ENCODE measurements at places on chromosomes 12 and 14.

DNA sequence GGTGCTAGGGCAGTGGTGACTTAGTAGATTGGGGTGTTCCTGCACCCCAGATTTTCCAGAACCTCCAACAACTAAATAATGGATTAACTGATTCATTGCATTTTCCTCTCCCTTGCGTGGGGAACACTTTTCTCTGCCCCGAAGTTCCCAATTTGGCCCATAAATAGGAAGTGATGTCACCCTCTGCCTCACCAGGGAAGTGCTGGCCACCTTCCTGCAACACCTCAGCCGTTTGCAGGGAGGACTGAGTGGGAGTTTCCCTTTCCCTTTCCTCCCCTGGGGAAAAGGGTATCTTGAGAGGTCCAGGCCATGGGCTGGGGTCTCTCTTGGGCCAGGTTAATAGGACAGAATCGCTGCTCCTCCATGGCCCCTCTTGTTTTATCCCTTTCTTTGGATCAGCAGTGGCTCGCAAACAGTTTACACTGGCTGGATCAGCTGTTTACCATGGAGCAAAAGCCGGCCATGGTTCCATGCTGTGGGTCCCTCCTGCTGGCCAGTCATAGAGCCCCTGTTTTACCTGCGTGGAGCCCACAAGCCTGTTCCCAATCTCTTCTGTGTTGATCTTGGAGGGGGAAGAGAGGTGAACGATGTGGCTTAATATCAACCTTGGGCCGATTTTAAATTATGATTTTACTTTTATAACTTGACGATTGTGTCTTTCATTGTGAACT is 91.6 kb upstream of the VRK1 start:
- no peak for DNase-seq

DNA sequence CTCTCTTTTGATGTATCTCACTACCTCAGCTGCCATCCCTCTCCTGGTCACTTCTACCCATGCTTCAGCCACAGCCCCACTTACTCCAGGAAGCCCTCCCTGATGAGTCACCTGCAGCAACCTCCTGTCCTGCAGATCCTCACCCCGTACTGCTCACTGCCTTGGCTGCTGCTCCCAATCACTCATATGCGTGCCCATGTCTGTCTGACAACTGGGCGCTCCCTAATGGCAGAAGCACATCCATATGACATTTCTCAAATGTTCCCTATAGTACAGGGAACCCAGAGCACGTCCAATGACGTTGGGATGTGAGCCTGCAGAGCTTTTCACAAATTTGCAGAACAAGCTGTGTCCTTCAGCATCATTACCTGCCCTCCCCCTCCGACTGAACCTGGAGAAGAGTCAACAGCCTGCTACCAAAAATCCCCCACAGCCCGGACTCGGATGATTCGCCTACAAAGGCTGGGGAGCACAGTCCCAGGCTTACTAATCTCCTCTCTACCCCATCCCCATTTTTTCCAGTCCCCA is 90.0 kb downstream of the SINHCAF start:
- no peak for DNase-seq

DNA sequence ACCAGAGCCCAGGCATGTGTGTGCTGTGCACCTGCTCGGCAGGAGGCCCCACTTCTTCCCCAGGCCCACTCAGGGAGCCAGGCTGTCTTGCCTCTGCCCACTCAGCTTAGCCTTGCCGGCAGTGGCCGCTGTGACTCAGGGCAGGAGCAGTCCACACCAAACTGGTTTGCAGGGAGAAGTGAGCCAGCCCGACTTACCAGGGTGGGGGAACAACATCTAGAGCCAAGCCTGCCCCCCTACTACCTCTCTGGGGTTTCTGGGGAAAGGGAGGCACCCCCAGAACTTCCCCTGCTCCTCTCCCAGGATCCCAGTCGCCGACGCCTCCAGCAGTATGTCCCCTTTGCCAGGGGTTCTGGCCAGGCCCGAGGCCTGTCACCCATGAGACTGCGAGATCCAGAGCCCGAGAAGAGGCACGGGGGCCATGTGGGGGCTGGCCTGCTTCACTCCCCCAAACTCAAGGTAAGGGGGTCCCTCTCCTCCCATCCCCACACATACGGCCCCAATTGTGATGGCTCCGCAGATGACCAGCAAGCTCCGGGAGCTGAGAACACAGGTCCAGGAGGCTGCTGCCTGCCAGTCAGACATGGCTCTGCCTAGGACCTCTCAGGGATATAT is 3.0 kb downstream of the PLEKHG6 start:
- no peak for DNase-seq

DNA sequence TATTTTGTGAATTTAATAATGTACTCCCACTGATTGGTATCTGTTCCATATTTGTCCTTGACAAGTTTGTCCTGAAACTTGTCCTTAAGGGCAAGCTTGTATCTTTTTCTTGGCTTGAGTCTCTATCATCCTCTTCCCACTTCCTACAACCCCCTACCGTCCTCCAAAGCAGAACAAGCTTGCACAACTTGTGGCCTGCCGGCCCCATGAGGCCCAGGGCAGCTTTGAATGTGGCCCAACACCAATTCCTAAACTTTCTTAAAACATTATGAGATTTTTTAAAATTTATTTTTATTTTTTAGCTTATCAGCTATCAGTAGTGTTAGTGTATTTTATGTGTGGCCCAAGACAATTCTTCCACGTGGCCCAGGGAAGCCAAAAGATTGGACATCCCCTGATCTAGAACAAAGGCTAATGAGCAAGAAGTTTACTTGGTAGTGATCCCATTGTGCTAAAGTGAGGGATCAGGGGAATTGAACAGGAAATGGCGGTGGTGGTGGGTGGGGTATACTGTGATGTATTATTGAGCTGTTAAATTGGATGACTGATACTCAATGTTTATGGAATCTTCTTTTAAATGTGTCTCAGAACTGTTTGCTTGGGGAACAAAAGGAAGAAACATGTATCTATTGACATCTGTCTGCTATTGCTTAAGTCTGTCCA is 37.8 kb downstream of the TMX1 start:
- no peak for DNase-seq

GRCh38 chr12:41424651-41425050 is 236.5 kb downstream of the PDZRN4 start:
- no peak for DNase-seq

DNA sequence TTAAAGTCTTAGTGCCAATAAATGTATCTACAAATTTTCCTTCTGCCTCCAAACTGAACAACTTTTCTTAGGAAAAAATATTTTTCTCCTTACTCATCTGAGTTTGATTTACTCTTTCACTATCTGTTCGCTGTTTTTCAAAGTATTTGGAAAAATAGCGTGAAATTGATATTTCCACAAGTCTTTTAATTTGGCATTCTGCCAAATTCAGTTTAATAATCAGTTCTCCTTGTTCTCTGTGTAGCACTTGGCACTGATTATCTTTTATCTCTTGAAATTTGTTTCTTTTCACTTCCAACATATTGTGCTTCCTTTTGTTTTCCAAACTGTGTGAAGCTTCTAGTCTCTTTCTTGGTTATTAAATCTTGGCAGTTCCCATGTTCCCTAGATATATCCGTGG is 559.8 kb downstream of the RPL10L start:
- no peak for DNase-seq

DNA sequence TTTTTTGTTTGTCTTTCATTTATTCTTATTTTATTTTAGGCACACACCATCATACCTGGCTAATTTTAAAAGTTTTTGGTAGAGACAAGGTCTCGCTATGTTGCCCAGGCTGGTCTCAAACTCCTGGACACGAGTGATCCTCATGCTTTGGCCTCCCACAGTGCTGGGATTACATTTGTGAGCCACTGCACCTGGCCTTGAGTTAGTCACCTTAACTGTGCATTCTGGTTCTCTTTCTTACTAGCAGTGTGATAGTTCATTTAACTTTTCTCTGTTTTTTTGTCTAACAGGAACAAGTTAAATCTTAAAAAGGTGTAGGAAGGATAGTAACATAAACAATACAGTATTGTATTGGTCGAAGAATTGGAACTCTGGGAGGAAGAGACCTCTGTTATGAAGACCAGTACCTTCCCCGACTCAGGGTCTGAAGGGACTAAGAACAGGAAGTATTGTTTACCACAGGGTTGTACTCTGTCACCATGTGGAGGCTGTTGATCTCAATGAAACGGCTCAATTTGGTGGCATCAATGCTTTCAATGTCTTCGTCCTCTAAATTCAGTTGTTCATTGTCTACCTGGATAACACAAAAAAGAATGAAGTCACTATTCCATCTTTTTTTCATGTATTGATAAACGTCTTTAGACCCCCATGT is 17.7 kb downstream of the ERP27 start:
- DNase-seq = no peak

DNA sequence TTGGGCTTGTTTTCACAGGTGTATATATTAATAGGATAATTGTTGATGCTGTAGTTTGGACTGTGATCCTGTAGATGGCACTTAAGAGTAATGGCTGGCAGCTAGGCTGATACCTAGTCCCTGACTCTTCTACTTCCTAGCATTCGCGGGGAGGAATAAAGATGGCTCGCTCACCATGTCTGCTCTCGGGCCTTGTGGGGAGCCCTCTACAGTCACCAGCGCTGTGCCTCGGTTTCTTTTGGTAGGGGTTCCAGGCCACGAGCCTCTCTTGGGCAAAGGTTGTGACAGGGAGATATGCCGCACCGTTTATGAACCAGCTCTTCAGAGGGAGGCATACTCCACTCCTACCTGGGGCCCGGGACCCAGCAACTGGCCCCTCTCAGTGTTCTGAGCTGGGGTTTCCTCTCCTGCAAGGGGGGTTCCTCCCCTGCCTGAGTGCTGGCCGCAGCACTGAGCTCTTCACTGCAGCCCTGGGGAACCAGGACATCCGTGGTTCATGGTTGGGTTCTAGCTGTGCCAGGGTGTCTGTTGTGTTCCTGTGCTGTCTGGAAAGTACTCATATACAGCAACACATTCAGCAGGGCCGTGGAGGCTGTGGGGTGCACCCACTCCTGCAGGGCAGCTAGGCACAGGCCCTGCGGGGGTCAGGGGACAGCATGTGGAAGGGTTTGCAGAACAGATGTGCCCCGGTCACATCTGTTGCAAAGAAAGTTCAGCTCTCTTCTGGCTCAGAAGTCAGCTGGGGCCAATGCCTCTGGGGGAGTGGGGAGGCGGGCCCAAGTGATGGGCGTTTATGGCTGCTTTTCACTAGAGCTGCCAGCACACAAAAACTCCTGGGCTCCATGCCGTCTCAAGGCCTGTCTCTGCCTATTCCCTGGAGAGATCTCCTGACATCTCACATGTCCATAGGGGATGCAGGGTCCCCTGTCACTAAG is 147.9 kb downstream of the PPFIA2 start:
- DNase-seq = no peak

DNA sequence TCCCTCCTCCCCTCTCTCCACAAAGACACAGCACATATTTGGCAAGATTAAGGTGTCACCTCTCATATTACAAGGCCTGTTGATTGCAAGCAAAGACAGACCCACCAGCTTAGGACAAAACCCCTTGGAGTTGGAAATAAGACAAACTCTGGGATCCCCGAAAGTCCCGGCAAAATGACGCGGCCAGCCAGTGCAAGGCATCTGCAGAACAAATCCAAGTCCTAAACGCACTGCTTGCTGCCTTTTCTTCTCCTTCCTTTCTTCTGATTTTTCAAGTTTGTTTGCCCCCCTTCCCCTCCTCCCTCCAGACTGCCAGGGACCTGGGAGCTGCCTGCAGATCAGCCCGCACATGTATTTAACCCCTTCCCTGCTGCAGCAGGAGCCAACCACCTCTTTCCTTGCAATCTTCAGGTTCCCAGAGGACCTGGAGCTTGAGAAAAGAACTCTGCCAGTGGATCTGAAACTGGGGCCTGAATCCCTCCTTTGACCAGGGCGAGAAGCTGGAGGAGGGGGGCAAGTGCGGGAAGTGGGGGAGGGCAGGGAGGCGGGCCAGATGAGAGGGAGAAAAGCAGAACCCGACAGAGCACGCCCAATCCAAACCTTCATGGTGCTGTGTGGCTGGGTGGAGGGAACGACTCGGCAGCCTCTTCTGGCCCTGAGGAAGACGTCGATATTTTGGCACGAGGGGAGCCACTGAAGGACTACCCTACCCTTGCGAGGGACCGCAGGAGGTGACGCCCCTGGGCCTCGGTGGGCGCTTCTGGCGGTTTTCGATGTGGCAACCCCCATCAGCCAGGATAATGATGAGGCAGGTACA is 2.0 kb upstream of the NTF3 start:
- DNase-seq = no peak

- no peak for DNase-seq
Observed at GRCh38 chr12:100324498-100324897, 32.4 kb upstream of the SLC17A8 start.

DNA sequence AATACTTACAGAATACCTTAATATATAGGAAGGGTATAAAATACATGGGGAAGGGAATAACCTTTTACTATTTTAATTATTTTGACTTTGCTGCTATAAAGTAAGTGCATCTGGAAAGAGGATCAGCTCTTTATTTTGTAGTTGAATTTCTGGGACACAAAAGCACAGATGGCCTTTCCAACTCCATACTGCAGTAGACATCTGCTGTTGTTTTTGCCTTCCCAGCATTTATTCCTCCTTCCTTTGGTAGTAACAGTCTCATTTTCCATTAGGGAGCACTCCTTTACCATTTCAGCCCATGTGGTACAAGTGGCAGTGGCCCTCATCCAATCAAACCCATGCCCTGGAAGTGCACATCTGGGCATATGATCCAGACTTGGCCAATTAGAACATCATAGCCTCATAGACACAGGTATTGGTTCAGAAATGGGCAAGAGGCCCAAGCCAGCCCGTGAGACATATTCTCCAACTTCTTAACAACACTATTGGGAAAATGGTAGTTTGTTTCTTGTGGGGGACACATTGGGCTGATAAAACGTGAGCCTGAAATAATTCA is 64.8 kb upstream of the YARS2 start:
- no peak for DNase-seq

- DNase-seq = no peak
Observed at GRCh38 chr14:45699471-45699870, 446.5 kb upstream of the MIS18BP1 start.

All from activated naive CD8-positive, alpha-beta T cell treated with anti-CD3 and anti-CD28 coated beads, Interleukin-2, amount 50 U/mL, for 24 hours (primary cell).